ENCODE measurements at places on chromosomes 1 and 21.

GRCh38 chr21:33518899-33519298, 23.0 kb downstream of the GART start:
- DNase-seq: no peak

GRCh38 chr1:220882061-220882891, 3.0 kb downstream of the HLX start:
- peak; percentile 91 for DNase-seq

DNA sequence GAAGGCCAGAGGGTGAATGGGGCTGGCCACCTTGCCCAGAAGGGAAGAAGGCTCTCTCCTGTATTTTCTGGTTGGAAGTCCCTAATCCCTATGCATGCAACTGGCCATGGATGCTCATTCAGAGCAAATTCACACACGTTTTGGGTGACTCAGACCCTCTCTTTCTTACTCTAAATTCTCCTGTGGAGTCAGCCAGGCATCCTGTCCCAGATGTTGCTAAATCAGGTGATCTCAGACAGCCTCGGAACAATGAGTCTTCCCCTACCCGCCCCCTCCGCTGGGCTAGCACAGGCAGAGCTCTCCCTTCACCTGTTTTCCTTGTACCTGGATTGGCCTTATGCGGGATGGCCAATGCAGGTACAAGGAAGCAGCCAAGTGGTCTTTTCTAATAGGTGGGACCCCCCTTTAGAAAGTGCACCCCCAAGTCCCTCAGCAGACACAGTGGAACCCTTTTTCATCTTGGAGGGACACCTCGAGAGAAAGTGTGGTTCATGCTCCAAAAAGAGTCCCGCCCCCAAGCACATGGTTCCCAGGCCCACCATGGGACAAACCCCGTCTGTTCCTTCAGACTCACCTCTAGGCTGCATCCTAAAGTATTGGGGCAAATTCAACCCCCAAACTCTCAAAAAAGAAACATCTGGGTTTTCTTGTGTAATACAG, 8.6 kb downstream of the S100A6 start:
- peak; percentile 63 for DNase-seq

DNA sequence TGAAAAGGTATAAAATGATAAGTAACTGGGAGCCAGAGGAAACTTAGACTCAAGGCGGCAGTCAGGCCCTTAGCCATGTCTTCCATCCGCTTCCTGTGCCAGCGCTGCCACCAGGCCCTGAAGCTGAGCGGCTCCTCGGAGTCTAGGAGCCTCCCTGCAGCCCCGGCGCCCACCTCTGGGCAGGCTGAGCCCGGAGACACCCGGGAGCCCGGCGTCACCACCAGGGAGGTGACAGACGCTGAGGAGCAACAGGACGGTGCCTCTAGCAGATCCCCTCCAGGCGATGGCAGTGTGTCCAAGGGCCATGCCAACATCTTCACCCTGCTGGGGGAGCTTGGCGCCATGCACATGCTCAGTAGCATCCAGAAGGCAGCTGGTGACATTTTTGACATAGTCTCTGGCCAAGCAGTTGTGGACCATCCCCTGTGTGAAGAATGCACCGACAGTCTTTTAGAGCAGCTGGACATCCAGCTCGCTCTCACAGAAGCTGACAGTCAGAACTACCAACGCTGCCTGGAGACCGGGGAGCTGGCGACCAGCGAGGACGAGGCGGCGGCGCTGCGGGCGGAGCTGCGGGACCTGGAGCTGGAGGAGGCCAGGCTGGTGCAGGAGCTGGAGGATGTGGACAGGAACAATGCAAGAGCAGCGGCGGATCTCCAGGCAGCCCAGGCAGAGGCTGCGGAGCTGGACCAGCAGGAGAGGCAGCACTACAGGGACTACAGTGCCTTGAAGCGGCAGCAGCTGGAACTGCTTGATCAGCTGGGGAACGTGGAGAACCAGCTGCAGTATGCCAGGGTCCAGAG, at the start of gene BECN2:
BECN2 (plus strand) TSS at position 76 of the 803 bp plus-strand sequence; CDS start at position 76, 0 bp downstream.
- DNase-seq: peak; percentile 56

DNA sequence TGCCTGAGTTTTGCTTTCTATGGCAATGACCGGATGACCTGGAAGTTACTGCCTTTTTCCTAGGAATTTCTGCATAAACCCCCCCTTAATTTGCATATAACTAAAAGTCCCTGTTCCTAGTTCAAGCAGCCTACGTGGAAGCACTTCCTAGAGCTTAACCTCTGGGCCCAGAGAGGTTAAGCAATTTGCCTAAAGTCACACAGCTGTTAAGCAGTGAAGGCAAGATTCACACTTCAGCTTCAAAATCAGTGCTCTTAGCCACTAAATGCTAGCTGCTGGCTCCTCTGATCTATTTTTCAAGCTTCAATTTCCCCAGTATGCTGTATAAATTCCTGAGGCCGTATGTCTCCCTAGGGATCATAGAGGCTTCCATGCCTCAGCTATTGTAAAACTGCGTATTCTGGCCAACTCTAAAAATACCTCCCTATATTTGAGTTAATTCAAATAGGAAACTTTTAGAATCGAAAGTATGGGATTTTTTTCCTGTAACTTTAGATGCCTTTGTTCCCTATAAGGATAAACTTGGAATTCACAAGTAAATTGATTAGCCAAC, 53.1 kb upstream of the CD5L start:
- DNase-seq: no peak

- DNase-seq: no peak
Observed at GRCh38 chr1:185570962-185571361, 163.2 kb upstream of the HMCN1 start.

- no peak for DNase-seq
Observed at GRCh38 chr1:231359113-231359512, 21.0 kb downstream of the SPRTN start.

DNA sequence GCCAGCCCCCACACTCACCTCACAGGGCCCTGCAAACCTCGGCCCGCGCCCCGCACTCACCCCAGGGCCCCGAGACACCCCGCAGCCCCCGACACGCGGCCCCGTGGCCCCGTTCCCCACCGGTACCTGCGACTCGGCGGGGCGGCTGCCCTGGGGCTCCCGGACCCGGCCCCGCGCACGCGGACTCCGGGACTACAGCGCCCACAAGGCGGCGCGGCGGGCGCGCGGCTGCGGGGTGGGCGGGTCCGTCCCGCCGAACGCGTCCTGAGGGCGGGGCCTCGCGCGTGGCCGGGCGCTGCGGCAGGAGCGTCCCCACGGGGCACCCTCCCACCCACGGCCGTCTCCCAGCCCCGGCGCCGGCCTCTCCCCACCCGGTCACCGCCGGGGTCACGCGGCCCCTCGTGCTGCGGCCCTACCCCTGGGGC, at the start of gene SLC19A1:
SLC19A1 (minus strand) TSS at position 199 of the 425 bp plus-strand sequence. CDS start 4,481 bp downstream, outside the sequence.
- peak; percentile 99 for DNase-seq

- peak; percentile 86 for DNase-seq
Observed at GRCh38 chr1:212669102-212669501, 30.5 kb downstream of the BATF3 start.

DNA sequence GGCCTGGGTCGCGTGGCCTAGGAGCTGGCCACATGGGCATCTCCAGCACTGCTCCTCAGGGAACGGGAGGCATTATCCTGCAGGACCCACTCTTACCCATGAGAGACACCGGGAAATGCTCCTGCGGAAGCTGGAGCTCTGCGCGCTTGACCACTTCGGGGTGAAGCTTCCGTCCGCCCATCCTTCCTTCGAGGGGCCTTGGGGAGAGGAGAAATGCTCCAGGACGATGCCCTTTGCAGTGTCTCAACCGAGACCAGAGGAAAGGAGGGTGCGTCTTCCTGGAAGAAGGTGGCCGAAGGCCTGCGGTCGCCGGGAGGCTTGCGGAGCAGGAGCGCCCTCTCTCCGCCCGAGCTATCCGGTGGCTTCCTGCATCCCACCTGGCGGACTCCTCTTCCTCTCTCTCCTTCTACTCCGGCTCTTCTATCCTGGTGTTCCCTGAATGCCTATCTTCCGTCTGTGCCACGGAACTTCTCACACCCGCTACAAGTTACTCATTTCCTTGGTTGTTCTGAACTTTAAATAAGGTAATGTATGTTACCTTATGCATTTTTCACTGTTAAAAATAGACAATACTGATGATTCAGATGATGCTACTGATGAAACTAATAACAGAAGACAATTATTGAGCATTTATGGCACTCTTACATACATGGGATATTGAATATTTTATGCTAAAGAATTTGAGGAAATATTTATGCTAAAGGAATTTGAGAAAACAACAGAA, 91.4 kb downstream of the PRKAB2 start:
- DNase-seq: peak; percentile 82

- peak; percentile 92 for DNase-seq
Observed at GRCh38 chr1:53681977-53682685, 56.8 kb downstream of the GLIS1 start.

- no peak for DNase-seq
Observed at GRCh38 chr1:89516055-89516454, 8.6 kb upstream of the LRRC8B start.

- DNase-seq: peak; percentile 10
Observed at GRCh38 chr1:30914931-30915330, 6.4 kb upstream of the SDC3 start.

GRCh38 chr1:192059407-192059806, 98.9 kb upstream of the RGS18 start:
- no peak for DNase-seq

DNA sequence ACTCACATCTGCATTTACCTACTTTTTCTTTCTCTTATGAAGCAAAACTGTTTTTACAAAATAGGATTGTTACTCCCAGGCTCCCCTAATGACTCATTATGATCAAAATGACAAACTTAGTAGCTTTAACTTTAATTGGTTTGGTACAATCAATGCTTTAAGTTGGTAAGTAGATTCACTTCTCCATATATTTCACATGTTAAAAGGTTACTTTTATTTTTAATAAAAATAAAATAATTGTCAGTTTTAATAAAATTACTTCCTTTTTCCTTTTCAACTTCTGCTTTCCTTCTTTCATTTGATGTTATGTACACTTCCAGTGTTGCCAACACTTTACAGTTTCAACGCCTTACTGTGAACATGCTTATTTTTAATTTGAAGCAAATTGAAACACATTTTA, 477.6 kb downstream of the SETD4 start:
- no peak for DNase-seq

DNA sequence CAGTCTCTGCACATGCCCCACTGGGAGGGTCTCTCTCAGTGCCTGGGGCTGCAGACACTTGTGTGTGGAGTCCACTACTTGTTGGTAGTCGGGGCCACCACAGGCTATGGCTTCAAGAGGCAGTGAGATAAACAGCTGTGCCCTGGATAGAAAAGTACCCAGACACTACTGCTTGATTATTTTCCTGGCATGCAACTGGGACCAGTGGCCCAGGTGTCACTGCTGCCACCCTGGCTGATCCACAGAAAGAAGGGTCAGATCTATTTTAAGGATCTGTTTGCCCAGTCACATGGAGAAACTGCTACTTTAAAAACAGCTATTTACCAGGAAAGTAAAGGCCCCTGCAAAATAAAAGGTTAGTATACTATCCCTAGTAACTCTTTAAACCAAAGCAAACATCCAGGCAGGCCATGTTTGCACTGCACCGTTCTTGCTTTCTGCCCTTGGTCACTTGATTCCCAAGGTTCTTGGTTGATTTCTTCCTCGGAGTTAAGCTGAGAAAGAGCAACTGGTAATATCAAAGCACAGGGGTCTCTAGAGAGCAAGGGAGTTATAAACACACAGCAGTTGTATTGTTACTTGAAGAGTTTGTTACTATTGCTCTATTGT, 99.9 kb downstream of the GLUL start:
- DNase-seq: no peak

- peak; percentile 48 for DNase-seq
Observed at GRCh38 chr1:167617153-167618147, 12.6 kb upstream of the RCSD1 start.

DNA sequence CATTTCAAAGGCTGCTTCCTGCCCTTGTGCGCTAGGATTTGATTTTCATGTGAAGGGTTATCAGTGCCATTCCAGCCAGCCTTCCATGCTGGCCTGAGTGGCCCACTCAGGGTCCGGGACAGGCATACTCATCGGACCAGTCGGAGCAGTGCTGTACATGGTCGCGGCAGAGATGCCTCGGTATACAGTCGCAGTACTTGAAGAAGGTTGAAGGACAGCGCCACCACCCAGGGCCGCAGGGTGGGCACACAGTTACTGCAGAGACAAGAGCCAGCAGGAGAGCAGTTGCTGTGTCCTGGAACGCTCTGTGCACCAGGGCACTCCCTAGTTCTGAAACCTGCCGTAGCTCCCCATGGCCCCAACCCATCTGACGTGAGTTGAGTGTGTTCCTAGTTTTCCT, 9.1 kb downstream of the LDLRAD1 start:
- DNase-seq: no peak

GRCh38 chr1:17515902-17516301, 23.6 kb upstream of the ARHGEF10L start:
- DNase-seq: peak; percentile 52

DNA sequence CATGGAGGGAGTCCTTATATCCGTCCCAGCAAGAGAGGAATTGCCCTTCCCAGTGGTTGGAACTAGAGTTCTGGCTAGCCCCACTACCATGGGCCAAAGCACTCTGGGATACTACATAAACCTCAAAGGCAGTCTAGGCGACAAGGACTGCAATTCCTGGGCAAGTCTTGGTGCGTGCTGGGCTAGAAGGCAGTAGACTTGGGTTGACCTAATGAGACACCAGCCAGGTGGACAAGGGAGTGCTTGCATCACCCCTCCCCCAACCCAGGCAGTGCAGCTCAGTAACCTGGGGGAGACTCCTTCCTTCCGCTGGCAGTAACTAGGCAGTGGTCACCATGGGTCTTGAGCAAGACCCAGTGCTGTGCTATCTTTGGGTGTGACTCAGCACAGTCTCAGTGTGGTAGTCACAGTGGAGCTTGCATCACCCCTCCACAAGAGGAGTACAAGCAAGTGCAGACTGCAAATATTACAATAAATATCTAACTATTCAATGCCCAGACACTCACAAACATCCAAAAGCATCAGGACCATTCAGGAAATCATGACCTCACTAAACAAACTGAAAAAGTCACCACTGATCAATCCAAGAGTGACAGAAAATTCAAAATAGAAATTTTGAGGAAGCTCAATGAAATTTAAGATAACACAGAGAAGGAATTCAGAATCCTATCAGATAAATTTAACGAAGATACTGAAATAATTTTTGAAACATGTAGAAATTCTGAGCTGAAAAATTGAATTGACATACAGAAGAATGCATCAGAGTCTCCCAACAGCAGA, 84.7 kb upstream of the LYPLAL1 start:
- DNase-seq: no peak

- DNase-seq: peak; percentile 13
Observed at GRCh38 chr1:89866568-89866967, 45.7 kb downstream of the LRRC8D start.

- DNase-seq: no peak
Observed at GRCh38 chr1:106798991-106799390, 257.5 kb upstream of the PRMT6 start.

GRCh38 chr1:36223381-36223995, 755 bp upstream of the THRAP3 start:
- peak; percentile 38 for DNase-seq

GRCh38 chr1:228001738-228002535, 4.9 kb upstream of the WNT3A start:
- DNase-seq: peak; percentile 17

DNA sequence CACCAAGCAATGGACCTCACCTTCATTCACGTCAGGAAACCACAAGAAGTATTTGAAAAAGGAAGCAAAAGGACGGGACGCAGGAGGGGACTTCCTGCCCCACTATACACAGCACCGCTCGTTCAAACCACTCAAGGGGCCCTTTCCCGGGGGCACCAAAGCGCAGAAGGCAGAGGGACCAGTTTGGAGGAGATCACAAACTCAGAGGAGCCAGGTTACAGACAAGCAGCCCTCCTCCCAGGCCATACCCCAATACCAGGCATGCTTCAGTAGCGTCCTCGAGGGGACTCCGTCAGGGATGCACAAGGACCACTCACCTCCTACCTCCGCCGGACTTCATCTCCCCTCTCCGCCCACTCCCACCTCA, 685 bp downstream of the CRTC2 start:
- no peak for DNase-seq

- DNase-seq: no peak
Observed at GRCh38 chr1:113396585-113396984, 6.3 kb downstream of the MAGI3 start.

GRCh38 chr1:9763914-9764313, 59.9 kb downstream of the CLSTN1 start:
- no peak for DNase-seq

Measured in H7 (cell line).